ENCODE measurements at places on chromosomes 16 and 17.

DNA sequence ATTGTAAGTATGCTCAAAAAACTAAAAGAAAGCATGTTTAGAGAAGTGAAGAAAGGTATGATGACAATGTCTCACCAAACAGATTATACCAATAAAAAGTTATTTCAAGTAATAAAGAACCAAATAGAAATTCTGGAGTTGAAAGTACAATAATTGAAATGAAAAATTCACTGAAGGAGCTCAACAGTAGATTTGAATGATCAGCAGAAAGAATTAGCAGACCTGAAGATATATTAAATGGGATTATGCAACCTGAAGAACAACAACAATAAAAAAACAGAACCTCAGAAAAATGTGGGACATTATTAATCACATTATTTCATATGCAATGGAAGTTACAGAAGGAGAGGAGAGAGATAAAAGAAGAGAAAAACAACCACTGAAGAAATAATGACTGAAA lies 57.6 kb downstream of the ABCA8 start:
- DNase-seq: no peak

- no peak for DNase-seq
Measured at GRCh38 chr17:164303-165235, 16.9 kb downstream of the DOC2B start.

DNA sequence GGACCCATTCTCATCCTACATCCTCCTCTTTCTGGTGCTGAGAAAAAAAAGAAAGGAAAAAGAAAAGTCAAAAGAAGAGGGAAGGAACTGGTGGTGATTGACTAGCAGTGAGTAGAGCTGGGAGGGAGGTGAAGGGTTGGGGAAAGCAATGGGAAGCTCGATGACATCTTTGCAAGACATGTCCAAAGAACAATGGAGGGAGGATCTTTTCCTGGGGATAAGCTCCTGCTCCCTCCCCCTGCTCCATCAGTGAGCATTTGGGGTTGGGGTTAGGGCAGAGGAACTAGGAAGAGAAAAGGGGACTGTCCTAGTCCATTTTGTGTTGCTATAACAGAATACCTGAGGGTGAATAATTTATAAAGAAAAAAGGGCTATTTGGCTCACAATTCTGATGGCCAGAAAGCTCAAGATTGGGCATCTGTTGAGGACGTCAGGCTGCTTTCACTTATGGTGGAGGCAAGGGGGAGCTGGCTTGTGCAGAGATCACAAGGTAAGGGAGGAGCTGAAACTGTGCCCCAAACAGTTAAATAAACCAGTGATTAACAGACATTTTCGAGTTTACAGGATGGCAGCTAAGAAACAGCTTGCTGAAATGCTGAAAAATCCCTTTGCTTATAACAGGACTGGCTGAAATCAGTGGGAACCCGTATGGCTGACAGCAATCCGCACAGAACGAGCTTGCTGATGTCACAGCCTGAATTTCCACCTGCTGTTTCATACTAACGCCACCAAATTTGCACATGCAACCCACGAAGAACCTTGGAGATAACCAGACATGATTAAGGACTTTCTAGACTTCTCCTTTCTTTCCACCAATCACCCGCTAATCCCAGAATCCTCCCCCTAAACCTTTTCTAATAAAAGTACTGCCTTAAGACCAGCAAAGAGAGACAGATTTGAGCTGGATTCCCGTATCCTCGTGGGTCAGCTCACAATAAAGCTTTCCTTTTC lies 1.6 kb upstream of the ODF4 start:
- no peak for DNase-seq

- DNase-seq: no peak
Measured at GRCh38 chr16:2715519-2715918, 4.5 kb downstream of the PRSS27 start.

- no peak for DNase-seq
Measured at GRCh38 chr17:7858522-7858810, 663 bp downstream of the CYB5D1 start.

GRCh38 chr17:34616148-34616547 lies 36.8 kb downstream of the TMEM132E start:
- DNase-seq: no peak

All from ascending aorta (tissue), 2 donors.